Thymus (tissue), 14 donors: ENCODE measurements at places on chromosomes 6 and 20.

GRCh38 chr6:151665329-151665728, 142.2 kb upstream of the ESR1 start:
- H3K36me3 ChIP-seq: no peaks in the 10 kb centered on the region
- no peak overlapping the region for H3K4me3 ChIP-seq
- no peak for DNase-seq
- no peak overlapping the region for H3K27ac ChIP-seq

- no peak overlapping the region for H3K4me3 ChIP-seq
- no peak overlapping the region for H3K27ac ChIP-seq
- H3K4me1 ChIP-seq: peaks cover 4% of the 10 kb centered on the region
- peaks cover 13% of the 10 kb centered on the region for H3K27me3 ChIP-seq
- no peaks in the 10 kb centered on the region for H3K36me3 ChIP-seq
These were observed 83.3 kb upstream of the TGM3 start for GRCh38 chr20:2212456-2213015.

DNA sequence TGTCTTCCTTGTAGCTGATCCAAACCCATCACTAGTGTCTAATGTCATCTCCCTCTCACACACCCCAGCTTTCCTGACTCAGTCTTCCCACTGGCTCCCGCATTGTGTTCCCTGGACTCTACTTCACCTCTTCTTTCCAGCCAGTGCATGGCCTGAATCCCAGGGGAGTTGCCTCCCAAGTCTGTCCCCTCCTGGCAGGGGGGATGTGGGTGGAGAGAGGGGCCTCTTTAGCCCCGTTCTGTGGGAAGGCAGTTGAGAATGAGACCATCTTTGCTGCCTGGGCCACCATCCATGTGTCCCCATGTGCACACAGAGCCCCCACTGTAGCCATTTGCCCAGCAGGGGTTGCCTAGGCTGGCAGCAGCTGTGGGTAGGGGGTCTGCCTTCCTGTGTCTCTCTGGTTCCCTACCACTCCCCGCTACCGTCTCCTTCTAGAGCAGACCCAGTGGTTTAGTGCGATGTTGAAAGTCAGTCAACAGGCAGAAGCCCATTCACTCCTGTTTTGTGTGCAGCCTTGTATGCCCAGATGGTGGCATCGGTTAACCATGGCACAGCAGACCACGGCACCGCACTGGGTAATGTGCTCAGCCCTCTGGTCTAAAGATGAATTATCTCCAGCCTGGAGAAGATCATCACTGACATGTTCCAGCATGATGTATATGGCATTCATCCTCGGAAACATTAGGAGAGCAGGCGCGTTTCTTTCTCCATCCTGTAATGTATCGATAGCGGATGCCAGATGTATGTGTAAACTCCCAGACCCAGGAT, 178.8 kb upstream of the SNX9 start:
- H3K27me3 ChIP-seq: no peaks in the 10 kb centered on the region
- H3K4me1 ChIP-seq: no peaks in the 10 kb centered on the region
- H3K4me3 ChIP-seq: no peak overlapping the region
- DNase-seq: no peak

DNA sequence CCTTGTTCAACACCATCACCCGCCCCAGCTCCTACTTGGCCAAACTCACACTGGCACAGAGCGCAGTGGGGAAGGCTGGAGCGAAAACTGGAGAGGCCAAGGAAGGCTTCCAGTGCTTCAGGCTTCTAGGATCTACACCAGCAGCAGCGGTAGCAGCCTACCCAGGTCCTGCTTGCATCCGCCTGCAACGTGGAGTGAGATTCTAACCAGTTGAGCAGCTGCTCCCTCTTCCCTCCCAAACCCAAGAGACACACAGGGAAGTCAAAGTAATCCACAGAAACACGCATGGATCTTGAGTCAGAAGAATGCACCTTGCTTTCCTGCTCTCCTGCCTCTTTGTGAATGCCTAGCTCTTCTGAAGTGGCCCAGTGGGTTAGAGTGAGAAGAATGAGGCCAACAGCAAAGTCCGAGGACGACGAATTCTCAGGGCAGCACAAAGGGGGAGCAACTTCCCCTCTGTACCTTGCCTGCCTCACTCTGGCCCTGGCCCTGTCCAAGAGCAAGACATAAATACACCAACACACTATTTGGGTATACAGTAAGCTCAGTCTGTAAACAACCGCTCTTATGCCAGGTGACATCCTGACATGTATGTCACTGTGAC, 95.9 kb upstream of the FOXQ1 start:
- H3K4me1 ChIP-seq: no peaks in the 10 kb centered on the region
- no peak for DNase-seq
- H3K27ac ChIP-seq: no peak overlapping the region
- H3K36me3 ChIP-seq: no peaks in the 10 kb centered on the region
- H3K27me3 ChIP-seq: no peaks in the 10 kb centered on the region
- no peak overlapping the region for H3K4me3 ChIP-seq

DNA sequence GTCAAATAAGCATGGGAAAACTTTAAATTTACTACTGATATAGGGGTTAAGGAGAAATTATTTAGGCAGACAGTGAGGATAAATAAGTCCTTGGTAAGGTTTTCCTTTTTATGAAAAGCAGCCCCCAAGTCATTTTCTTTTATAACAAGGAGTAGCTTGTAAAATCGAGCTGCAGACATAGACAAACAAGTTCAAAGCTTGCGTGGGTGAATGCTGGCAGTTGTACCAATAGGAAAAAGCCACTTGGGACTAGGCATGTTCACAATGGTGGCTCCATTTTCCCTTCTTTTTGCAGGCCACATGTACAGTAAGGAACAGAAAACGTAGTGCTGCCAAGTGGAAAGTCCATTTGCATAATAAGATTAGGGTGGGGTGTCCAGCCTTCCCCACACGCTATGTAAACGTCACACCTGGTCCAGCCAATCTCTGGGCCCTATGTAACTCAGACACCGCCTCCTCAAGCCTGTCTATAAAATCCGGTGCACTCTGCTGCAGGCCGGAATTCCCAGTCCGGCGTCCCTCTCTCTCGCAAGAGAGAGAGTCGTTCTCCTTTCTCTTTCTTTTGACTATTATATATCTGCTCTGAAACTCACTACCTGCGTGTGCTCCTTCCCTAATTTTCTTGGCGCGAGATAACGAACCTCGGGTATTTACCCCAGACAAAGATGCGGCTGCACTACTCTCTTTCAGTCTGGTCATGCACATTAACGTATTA, 217.1 kb upstream of the MAN1A1 start:
- no peak overlapping the region for H3K27ac ChIP-seq
- no peaks in the 10 kb centered on the region for H3K4me1 ChIP-seq
- no peak for DNase-seq
